Stimulated activated CD8-positive, alpha-beta memory T cell treated with anti-CD3 and anti-CD28 coated beads, Interleukin-7, amount 100 ng/mL, for 1 hour (primary cell): ENCODE measurements at places on chromosomes 5 and 9.

DNA sequence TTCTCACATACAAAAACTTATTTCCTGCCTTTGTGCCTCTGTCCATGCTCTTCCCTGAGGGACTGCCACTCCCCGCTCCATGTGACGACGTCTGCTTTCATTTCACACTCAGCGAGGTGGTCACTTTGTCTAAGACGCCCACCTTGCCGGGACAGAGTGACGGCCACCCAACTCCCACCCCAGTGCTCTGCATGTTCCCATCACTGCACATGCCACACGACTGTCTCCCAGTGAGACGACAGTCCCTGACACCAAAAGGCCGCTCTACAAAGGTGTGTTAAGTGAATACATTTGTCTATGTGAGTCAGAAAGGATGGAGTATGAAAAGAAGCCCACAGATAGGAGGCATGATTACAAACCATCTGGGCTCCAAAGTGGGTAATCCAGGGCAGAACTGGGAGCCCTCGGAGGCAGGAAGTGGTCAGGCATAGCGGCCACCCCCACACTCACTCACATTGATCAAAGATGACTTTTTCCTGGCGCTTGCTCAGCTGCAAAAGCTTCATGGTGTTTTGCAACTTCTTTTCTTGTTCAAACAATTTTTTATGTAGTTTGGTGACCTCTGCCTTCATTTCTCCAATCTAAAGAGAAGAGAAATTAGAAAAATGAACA, 185.8 kb downstream of the CDK5RAP2 start:
- no peak for DNase-seq

GRCh38 chr9:115665519-115665918, 488.1 kb upstream of the PAPPA start:
- DNase-seq: no peak

DNA sequence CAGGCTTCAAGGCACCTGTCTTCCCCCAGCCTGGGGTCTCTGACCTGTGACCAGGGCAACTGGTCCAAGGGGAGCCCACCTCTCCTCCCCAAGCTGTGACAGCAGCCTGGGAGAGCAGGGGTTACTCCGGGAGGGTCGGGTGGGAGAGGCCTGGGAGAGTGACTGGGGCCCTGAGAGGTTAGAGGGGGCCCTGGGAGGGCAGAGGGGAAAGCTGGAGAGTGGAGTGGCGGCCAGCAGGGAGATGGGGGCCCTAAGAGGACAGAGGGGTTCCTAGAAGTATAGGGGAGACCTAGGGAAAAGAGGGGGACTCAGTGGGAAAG, 302 bp downstream of the LCN9 start:
- no peak for DNase-seq

DNA sequence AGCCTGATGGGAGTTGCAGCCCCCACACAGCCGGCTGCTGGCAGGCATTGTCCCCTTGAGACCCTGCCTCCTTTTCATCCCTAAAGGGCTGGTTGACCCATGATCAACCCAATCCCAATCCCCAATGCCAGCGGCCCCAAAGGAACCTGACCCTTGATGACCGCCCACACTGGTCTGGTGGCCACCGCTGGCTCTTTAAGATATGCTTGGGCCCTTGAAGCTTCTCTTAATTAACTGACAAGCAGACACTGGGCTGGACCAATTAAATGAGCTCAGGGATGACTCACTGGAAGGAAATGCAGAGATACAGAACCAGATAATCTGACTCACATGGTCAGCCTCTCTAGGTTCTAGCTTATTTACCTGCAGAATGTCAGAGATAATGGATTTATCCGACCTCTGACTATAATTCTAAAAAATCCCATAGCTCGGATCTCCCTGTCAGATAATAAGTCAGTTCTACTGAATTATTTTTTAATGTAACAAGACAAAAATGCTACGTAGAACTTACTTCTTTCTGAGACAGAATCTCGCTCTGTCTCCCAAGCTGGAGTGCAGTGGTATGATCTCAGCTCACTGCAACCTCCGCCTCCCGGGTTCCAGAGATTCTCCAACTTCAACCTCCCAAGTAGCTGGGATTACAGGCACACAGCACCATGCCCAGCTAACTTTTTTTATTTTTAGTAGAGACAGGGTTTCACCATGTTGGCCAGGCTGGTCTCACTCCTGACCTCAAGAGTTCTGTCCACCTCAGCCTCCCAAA, 11.1 kb upstream of the MLANA start:
- no peak for DNase-seq

GRCh38 chr5:77003246-77003645, 27.0 kb upstream of the AGGF1 start:
- no peak for DNase-seq

- no peak for DNase-seq
Observed at GRCh38 chr5:7789567-7789966, 61.4 kb downstream of the CFAP90 start.

DNA sequence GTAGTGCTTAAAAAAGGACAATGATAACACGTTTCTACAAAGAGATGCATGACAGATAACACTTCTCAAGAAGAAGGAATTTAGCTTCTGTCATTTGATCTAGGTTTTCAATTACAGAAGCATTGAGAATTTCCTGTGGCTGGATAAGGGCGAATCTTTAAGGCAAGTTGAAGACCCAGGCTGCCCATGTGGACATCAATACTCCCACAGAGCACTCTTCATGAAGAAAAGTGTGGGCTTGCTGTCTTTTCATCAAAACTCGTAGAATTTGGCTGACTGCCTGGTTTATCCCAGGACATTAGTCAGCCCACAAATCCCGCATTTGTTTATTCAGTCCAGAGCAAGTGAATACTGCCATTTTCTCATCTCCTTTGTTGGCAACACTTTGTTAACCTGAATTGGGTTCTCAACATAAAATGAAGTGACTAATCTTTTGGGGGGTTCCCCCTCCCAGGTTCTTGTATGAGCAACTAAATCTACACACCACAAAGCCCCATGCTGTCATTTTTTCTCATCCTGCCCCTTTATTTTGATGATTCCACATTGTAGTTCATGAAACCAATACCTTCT, 43.4 kb upstream of the CDKN2B start:
- no peak for DNase-seq

- no peak for DNase-seq
Observed at GRCh38 chr5:33762859-33763258, 128.9 kb downstream of the ADAMTS12 start.

DNA sequence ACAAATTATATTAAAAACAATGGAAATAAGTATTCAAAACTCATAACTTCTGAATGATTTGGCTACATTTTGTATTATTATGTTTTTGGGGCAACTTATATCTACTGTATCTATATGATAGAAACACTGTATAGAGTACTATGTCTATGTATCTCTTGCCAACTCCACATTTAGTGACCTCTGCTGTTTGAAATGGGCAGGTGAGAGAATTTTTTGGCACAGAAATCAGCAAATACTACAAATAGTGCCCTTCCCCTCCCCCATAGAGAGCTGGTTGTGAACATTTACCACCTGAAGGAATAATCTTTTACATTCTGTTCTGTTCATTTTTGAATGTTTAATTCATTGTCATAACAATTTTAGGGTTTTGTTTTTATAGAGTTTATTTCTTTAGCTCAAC, 545.3 kb downstream of the PDE4D start:
- no peak for DNase-seq

GRCh38 chr5:23507278-23507685, at the start of gene PRDM9:
PRDM9 (plus strand) TSS chr5:23507609; CDS start chr5:23509034, 1,425 bp downstream.
- DNase-seq: no peak

DNA sequence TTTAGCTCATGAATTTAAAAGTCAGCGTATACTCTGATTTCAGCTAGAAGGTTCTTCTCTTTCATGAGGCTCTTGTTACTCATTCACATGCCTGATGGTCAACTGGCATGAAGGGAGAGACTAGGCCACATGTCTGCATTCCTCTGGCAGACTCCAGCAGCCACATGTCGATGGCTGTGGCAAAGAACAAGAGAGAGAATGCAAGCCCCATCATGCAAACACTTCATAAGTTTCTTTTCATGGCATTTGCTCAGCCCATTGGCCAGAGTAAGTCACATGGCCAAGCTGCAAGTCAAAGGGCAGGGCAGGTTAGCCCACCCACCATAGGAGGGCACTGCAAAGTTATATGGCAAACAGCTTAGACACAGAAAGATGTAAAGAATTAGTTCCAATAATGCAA, 5.4 kb downstream of the KCNV2 start:
- no peak for DNase-seq

DNA sequence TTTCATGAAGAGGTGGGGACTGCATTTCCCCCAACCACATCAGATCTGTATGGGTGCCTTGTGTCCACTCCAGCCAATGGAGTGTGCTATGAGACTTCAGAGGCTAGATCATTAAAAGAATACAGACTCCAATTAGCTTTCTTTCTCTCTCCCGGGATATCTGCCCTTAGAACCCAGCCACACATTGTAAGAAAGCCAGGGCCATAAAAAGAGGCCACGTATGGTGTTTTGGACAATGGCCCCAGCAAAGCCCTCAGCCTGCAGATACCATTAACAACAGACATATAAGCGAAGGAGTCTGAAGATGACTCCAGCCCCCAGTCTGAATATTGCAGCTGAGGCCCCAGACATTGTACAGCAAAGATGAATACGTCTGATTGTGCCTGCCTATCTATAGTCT, 21.5 kb downstream of the IL6ST start:
- DNase-seq: no peak
